Fibroblast of skin of back (primary cell): ENCODE measurements at places on chromosomes 7 and 10.

DNA sequence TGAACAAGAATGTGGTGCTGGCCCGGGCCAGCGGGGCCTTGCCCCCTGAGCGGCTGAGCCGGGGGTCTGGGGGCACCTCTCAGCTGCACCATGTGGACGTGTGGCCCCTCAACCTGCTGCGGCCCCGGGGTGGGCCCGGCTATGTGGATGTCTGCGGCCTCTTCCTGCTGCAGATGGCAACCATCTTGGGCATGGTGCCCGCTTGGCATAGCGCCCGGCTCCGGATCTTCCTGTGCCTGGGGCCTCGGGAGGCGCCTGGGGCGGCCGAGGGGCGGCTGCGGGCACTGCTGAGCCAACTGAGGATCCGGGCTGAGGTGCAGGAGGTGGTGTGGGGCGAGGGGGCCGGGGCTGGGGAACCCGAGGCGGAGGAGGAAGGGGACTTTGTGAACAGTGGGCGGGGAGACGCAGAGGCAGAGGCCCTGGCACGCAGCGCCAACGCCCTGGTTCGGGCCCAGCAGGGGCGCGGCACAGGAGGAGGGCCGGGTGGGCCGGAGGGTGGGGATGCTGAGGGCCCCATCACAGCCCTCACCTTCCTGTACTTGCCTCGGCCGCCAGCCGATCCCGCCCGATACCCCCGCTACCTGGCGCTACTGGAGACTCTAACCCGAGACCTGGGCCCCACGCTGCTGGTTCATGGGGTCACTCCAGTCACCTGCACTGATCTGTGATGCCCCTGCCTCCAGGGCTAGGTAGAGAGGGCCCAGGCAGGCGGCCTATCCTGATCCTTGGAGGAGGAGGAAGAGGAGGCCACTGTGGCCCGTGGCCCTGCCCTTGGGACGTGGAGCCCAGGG is 1.1 kb upstream of the TRIP6 start:
- no peak for DNase-seq

- no peak for DNase-seq
These were observed 48.2 kb downstream of the ABCB4 start for GRCh38 chr7:87427288-87427687.

GRCh38 chr7:2807460-2807844 is 36.7 kb downstream of the GNA12 start:
- no peak for DNase-seq

- DNase-seq: no peak
These were observed 40.3 kb upstream of the TNPO3 start for GRCh38 chr7:129095258-129095657.

GRCh38 chr10:66862687-66863258 is 63.1 kb upstream of the LRRTM3 start:
- DNase-seq: peak; percentile 15

DNA sequence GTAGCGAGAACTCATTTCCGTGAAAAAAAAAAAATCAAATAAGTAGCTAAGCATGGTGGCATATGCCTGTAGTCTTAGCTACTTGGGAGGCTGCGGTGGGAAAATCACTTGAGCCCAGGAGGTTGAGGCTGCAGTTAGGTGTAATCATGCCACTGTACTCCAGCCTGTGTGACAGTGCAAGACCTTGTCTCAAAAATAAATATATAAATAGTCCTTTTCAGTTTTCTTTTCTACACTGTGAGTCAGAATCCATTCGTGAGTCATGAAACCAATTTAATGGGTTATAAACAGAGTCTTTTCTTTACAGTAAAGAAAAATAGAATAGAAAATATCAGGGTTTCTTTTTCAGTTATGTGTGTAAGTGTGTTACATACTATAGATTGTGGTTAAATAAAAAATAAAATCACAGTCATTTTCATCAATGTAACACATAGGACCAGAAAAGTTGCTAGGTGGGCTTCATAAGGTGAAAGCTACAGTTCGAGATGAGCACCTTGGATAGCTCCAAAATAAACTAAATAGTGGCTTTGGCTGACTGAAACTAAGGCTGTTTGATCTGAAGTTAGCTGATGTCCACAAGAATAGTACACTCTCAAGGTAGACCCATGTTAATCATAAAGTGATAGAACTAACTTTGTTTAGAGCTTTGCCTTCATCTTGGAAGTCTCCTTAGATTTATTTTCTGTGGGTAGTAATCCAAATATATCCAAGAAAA is 781.1 kb downstream of the GATA3 start:
- no peak for DNase-seq
